Astrocyte of the cerebellum (primary cell): ENCODE measurements at places on chromosomes 3 and 15.

DNA sequence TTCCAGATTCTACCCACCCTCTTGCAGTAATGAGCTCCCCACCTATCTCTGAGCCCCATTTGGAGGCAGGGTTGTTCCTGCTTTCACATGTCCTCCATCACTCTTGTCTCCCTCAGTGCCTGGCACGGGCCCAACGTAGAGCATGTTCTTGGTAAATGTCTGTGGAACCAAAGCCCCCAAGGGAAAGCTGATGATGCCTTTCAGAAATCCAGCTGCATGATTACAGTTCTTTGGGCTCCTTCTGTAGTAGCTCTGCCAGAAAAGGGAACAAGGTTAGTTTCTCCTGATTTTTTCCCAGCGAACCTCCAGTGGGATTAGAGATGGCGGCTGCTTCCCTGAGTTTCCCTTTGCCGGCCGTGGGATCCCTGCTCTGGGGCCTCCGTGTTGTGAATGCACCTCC lies 39.3 kb downstream of the CGNL1 start:
- no peak for DNase-seq

DNA sequence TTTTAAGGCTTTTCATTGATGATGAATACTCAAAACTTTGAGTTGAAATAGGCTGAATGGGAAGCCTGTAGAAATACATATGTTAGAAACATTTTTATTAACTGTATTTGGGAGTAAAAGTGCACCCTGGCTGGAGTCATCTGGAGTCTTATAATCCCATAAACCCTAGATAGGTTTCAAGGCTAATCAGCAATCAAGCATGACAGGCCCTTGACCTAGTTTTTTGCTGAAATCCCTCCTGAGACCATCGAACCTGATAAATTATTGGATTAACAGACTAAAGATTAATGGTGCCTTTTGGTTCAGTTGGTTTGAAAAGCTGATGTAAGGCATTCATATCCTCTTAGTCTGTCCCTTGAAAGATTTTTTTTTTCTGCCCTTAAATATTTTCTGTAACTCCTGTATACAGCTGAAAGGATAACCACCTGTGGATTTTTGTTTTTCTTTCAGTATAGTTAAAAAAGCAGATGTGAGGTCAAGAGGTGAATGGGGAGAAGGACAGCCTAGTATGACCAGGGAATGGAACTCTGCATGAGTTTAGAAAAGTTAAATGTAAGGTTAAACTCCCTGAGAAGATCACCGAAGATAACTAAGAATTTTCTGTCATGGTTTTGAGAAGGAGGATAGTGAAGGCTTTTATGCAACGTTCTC lies 69.4 kb upstream of the STXBP5L start:
- DNase-seq = no peak

DNA sequence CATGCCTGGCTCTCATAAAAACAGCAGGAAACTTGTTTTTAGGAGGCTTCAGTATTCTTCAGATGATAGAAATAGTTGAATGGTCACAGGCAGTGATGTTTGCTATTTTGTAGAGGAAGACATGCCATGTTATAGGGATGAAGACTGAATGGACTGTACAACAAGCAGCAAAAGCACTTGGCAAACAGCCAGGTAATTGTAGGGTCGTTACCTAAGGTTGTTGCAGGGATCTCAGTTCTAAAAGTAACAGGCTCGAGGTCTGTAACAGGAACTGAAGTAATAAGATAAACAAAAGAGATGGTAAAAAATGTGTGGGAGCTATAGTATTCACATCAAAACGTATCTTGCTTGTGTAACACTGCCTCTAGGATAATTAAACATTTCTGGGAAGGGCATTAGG lies 116.3 kb downstream of the TFG start:
- no peak for DNase-seq

DNA sequence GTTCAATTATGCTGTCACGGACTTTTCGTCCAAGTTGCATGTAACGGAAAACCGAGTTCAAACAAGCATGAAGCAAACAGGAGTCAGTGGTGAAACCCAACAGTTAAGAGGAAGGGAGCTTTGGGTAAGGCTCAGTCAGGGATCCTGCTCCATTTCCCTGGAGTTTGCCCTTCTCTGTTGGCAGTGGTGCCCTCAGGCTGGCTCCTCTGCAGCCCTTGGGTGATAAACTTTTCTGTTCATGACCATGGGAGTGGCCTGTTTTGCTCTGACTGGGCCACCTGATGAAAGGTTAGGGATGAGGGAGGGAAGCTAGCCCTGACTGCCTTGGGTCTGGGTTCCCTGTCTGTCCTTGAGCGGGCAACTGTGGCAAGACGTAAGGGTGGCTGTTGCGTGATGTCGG lies 16.1 kb downstream of the CHAC1 start:
- DNase-seq = no peak

- DNase-seq = no peak
Measured at GRCh38 chr15:91099616-91099994, 452 bp upstream of the SV2B start.

DNA sequence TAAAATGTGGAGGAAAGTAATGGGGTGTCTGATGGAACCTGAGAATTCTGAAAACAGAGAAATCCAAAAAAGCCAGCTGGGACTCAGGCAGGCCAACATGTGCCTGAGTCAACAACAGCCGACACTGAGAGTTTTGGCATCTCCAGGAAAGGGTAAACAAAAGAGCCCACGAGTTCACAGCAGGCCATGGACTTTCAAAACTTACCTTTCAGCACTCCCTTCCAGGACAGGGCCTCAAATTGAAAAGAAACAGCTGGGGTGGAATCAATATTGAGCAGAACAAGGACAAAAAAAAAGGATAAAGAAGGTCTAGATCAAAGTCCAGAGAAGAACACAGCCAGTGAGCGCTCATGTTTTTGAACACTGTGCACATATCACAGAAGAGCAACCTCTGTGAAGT lies 735.4 kb upstream of the GRM7 start:
- DNase-seq = no peak

DNA sequence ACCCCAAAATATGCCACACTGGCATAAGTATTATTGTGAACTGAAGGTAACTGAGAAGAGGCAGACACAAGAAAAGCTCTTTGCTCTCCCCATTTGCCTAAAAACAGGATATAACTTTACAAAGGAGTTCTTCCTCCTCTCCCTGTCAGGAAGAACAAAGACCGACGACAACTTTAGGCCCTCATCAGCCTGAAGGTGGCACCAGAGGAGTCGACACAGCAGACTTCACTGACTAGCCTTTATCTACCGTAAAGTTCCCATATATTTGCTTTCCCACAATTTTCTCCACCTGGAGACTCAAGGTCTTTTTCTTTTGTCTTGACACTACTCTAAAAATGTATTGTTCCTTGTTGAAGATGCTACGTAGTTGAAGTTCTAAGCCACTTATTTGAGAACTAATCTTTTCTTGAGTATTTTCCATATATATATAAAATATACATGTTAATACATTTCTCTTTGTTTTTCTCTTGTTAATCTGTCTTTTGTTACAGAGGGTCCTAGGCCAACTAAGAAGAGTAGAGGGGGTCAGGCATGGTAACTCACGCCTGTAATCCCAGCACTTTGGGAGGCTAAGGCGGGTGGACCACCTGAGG lies 16.2 kb upstream of the XIRP1 start:
- DNase-seq = peak; percentile 16

DNA sequence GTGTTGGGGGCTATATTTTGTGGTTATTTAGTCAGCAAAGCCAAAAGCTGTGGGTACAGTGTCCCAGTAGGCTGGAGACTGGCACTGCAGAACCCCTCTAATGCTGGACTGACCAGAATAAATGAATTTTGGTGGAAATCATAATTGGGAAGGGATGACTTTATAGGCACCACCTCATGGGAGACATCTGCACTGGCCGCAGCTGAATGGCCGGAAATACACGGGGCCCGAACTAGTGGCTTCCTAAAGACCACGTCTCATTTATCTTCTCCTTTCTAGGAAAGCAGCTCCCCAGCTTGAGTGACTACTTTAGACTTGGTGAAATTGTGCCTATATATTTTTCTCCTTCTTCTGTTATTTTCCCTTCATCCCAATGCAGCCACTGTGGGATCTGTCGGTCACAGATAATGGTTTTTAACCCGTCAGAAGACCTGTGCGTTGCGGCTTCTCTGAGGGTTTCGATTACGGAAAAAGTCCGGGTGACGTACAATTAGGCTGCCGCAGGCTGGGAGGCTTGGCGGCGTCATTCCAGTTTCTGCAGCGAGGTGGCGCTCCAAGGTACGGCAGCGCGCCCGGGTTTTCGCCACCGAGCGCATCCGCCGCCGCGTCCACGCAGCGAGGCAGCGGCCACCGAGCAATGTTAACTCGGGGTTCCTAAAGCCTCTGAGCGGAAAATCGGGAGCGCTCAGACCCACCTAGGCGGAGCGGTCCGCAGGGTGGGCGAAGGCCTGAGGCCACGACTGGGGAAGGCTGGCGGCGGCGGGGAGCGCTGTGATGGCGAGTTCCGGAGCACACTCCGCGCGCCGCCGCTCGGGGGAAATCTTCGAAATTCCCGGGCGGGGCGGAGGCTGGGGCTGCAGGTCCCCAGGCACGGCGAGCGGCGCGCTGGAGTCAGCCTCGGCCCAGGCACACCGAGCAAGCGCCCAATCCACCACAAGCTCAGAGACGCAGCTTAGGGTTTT lies 26.3 kb downstream of the NR2F2 start:
- peak; percentile 78 for DNase-seq

DNA sequence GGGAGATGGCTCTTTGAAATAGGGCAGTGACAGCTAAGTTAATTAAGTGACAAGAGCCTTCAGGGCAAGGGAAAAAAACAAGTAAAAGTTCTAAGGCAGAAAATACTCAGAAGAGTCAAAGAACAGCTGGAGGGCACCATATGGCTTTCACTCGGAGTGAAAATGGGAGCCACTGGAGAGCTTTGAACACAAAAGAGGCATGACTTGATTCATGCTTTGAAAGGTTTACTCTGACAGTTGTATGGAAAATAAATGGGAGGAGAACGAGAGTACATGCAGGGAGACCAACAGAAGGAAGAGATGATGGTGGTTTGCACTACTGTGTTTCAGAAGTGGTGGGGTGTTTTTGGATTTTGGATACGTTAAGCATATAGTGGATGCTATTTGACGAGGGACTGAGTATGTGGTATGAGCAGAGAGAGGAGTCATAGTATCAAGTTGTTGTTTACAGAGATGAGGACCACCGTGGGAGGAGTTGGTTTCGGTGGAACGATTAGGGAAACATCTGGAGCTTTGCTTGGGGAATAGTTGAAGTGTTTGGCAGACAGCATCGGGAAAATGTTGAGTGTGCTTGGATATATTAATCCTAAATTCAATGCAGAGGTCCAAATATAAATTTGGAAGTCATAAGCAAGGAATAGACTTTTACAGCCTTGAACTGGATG lies 411.5 kb downstream of the GABRG3 start:
- DNase-seq = no peak

GRCh38 chr3:28315711-28316110 lies 32.8 kb upstream of the ZCWPW2 start:
- DNase-seq = no peak

- no peak for DNase-seq
Measured at GRCh38 chr3:13877911-13878280, 2.0 kb downstream of the WNT7A start.

- no peak for DNase-seq
Measured at GRCh38 chr3:129612534-129613366, 6.3 kb upstream of the PLXND1 start.

DNA sequence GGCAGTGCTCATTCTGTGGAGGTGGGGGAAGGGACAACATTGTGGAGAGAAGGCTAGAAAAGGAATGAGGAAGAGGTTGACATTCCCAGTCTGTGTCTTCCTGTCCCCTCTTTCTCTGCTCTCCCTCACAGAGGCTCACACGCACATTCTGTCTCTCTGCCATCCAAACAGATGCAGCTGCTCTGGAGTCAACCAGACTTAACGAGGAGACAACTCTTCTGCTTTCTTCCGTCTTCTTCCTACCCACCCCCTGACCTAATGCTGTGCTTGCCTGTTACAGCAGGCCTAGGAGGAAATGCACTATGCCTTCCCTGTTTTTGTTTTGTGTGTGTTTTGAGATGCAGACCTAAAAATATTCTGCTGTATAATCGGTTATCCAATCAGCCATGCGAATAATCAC lies 121.9 kb downstream of the CACNA1D start:
- DNase-seq = no peak

DNA sequence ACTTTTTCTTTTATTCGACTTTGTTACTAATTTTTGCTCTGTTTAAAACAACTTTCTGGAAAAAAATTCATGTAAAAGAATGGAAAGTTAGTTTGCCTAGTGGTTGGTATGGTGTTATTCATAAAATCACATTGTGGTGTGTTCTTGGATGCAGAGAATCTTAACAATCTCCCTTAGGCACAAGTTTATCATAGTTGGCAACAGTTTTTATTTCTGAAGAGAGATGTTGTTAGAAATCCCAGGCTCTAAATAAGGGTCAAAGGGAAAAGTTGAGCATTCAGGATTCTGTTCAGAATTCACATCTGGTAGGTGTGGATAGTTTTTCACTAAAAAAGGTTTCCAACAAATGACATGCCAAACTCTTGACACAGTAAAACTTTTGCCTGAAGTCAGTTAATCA lies 6.4 kb downstream of the DUT start:
- DNase-seq = no peak

DNA sequence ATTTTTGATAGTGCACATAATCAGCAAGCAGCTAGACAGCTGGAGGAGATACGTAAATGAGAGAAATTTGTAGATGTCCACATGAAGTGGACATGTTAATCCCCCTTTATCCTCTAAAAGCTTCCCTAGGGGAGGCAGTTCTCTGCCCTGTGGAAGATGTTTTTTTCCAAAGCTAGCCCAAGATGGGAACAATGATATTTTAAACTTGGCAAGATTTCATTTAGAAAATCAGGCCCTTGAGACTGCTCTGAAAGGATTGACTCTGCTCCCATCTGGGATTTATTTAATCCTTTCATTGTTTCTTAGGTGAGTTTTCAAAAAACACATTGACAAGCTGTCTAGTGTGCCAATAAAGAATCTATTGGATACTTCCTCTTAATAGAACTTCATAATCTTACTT lies 92.0 kb downstream of the SYNPR start:
- no peak for DNase-seq

GRCh38 chr3:133662278-133662651 lies 524 bp upstream of the TOPBP1 start:
- no peak for DNase-seq

DNA sequence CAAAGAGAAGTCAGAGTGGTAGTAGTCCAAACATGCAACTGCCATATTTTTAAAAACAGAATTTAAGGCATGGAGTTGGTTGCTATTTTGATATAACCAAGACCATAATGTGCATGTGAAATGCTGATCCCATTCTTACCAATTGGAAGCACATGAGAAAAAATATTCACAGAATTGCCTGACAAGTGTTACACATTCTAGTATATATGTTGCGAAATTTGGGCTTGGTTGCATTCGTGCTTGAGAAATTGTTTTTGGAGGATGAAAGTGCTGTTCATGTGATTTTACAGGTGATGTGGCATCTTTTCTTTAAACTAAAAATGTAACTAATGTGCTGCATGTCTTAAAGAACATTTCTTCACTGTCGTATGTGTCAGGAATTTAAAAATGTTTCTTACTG lies 199.7 kb downstream of the CHL1 start:
- DNase-seq = no peak
